ENCODE measurements at places on chromosomes 4 and X. TPM values are rescaled to one million over a fixed set of nuclear protein-coding genes. Genes with fewer than 3 reads are reported as not detected.

TMEM156 gene
- not detected for total RNA-seq

DNA sequence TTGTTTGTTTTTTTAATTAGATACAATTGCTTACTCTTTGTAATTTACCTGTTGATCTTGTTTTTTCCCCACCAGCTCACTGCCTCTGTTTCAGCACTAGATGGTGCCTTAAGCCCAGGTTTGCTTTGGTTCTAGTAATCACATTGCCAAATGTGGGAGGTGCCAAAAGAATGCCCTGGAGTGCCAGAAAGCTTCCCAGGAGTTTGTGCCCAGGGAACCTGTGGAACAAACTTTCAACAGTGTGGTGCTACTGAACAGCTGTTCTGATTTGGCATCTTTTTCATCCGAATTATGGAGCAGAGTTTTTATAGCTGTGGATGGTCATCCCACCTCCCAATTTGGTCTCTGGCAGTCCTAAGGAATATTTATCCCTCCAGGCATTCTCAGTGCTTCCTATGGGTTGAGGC is 1000.7 kb downstream of the STIM2 start:
- H3K36me3 ChIP-seq = no peaks in the 10 kb centered on the region
- peak; percentile 36 for DNase-seq
- H3K4me1 ChIP-seq = no peaks in the 10 kb centered on the region
- no peak overlapping the region for H3K27ac ChIP-seq
- H3K27me3 ChIP-seq = no peaks in the 10 kb centered on the region

DNA sequence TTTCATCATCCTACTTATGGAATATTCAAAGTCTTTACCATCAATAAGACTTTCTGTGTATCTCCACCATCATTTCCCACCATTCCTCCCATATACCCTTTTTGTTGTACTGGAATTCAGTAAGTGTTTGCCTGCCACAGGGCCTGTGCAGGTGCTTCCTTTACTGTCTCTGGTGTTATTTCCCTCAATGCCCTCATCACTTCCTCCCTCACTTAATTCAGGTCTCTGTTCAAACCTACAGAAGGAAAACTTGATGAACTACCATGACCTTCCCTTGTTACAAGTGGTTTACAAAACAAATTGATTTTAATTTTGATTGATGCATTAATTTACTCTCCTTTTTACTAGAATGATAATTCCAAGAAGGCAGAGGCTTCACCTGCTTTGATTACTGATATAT is 159.5 kb upstream of the FAT4 start:
- no peaks in the 10 kb centered on the region for H3K36me3 ChIP-seq
- no peaks in the 10 kb centered on the region for H3K4me1 ChIP-seq
- no peaks in the 10 kb centered on the region for H3K27me3 ChIP-seq
- no peak overlapping the region for H3K4me3 ChIP-seq
- DNase-seq = peak; percentile 9

QRFPR gene
- total RNA-seq = not detected

- H3K36me3 ChIP-seq = no peaks in the 10 kb centered on the region
- H3K4me1 ChIP-seq = no peaks in the 10 kb centered on the region
- no peak overlapping the region for H3K27ac ChIP-seq
- no peak overlapping the region for H3K4me3 ChIP-seq
These were observed 1877.9 kb upstream of the PCDH7 start for GRCh38 chr4:28842271-28842670.

TRIM75 gene
- not detected for total RNA-seq

DNA sequence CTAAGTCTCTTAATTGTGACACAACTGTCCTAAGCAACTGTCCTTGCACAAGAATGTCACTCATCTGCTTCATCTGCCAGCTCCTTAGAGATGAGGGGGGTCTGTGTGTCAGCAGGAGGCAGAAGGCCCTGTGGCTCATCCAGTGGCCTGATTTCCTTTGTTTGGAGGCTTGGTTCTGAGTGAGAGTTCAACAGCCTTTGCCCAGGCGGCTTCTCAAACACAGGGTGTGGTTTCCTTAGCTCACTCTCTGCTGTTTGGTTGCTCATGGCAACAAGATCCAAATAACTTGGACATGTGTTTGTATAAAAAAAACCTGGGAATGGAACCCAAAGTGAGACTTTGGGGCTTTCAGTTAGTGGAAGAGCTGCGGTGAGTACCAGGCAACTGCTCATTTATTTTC is 46.6 kb downstream of the MAP7D3 start:
- no peaks in the 10 kb centered on the region for H3K27me3 ChIP-seq
- DNase-seq = peak; percentile 82
- H3K27ac ChIP-seq = peak overlapping the region; percentile 84
- peaks cover 14% of the 10 kb centered on the region for H3K36me3 ChIP-seq
- no peak overlapping the region for H3K4me3 ChIP-seq

GRCh38 chr4:108384544-108384943 is 215.8 kb upstream of the LEF1 start:
- H3K4me3 ChIP-seq = no peak overlapping the region
- H3K27ac ChIP-seq = no peak overlapping the region
- no peaks in the 10 kb centered on the region for H3K27me3 ChIP-seq
- H3K4me1 ChIP-seq = no peaks in the 10 kb centered on the region
- H3K36me3 ChIP-seq = no peaks in the 10 kb centered on the region
- no peak for DNase-seq

DNA sequence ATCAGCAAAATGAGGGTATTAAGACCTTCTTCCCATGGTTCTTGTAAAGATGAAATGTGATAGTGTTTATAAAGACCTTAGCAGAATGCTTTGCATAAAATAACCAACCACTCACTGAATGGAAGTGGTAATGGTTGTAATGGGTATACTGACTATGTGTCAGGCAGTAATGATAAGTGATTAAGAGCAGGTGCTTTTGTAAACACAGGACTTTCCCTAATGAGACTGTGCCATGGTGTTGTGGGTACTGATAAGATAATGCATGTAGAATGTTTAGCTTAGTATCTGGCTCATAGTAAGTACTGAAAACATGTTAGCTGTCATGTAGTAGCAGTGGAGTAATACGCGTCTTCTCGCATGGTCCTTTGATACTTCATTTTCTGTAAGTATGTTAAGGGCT is 6.9 kb downstream of the LSM6 start:
- H3K27me3 ChIP-seq = no peaks in the 10 kb centered on the region
- no peak for DNase-seq
- H3K4me1 ChIP-seq = peaks cover 19% of the 10 kb centered on the region

MAGED4 gene
- 1.8 TPM for total RNA-seq

OTUD6A gene
- not detected for total RNA-seq

- DNase-seq = peak; percentile 76
- H3K4me3 ChIP-seq = no peak overlapping the region
- H3K27ac ChIP-seq = peak overlapping the region; percentile 27
- H3K27me3 ChIP-seq = no peaks in the 10 kb centered on the region
- H3K36me3 ChIP-seq = no peaks in the 10 kb centered on the region
These were observed 62.2 kb upstream of the PRPS1 start for GRCh38 chrX:107565931-107566603.

- H3K27me3 ChIP-seq = no peaks in the 10 kb centered on the region
- peaks cover 13% of the 10 kb centered on the region for H3K36me3 ChIP-seq
- H3K4me1 ChIP-seq = peaks cover 29% of the 10 kb centered on the region
- H3K27ac ChIP-seq = peak overlapping the region; percentile 85
These were observed 574 bp upstream of the MOB1B start for GRCh38 chr4:70901607-70901983.

NMU gene
- total RNA-seq = 0.92 TPM

IL2 gene
- 1.5 TPM for total RNA-seq

CFAP99 gene
- 1.4 TPM for total RNA-seq

TCEAL5 gene
- 1.7 TPM for total RNA-seq

DNA sequence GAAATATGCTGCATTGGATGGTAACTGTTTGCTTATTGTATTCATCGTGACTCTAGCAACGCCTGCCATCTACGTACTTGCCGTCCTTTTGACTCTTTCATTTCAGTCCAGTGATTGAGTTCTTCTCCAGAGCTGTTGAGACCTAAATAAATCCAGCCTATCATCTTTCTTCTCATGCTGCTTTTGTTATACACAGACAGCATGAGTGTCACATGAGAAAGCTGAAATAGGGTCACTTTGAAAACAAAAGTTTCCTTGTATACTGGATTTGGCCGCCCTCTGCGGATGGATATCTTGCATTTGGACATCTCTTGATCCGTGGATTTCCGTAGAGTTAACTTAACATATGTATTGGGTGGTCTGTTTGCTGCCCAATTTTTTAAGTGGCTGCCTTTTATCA is 67.2 kb downstream of the TMPRSS11F start:
- H3K27ac ChIP-seq = no peak overlapping the region
- no peak overlapping the region for H3K4me3 ChIP-seq
- no peaks in the 10 kb centered on the region for H3K36me3 ChIP-seq

DNA sequence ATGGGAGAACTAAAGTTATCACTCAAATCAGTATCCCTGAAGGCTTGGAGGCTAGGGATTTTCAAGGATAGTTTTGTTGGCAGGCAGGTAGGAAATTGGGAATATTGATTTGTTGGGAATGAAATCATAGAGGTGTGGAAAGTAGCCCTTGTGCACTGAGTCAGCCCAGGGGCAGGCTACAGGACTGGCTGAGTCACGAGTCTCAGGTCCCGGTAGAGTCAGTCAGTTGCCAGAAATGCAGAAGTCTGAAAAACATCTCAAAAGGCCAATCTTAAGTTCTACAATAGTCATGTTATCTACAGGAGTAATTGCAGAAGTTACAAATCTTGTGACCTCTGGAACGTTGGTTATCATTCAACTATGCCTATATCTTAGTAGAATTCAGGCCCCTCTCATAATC is 153.1 kb downstream of the GC start:
- H3K27ac ChIP-seq = no peak overlapping the region
- no peaks in the 10 kb centered on the region for H3K27me3 ChIP-seq
- no peak overlapping the region for H3K4me3 ChIP-seq
- no peaks in the 10 kb centered on the region for H3K36me3 ChIP-seq

DNA sequence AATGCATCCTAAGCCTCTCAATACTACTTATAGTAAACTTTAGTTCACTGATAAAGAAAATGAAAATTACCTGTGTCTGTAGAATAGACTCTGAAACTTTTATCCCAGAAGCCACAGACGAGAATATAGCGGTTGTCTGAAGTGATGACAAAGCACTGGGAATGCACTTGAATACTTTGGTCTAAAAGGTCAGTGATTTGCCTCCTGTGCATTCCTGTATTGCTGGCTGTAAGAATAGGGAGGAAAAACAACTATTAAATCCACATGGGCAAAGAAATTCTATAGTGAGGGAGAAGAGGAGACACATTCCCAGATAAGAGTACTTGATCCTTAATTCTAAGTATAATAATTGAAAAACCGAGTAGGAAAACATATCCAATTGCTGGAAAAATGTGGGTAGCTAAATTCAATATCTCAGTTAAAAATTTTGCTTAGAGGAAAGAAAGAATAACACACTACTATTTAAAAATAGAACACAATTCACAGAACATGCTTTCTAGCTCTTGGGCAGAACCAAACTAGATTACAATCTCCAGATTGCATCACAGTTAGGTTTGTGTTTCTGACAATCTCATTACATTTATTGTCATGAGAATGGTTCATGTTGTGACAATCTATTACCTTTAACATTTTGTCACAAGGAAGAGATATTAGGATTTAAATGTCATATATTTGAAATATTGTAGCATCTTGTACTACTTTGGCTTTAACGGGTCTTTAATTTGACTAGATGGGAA is 232.1 kb downstream of the DCLK2 start:
- DNase-seq = no peak
- peaks cover 15% of the 10 kb centered on the region for H3K36me3 ChIP-seq
- no peaks in the 10 kb centered on the region for H3K27me3 ChIP-seq

AGA gene
- 19.3 TPM for total RNA-seq

DNAAF6 gene
- total RNA-seq = not detected

FGG gene
- total RNA-seq = 3.1 TPM

DNA sequence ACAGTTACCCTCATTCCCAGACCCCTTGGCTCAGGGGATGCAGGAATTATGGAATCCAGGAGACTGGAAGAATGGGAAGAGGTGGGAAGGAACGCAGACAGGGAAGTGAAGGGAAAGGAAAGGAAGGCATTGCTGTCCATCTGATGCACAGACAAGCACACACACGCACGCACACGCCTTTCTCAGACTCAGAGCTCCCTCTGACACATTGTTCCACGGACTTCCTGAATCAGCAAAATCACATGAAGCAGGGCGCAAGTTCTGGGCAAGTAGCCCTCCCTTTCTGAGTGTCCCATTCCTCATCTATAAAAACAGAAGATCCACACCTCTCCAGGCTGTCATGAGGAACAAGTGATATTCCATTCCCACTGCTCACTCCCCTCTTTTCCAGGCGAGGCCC is 13.2 kb downstream of the IQSEC2 start:
- DNase-seq = no peak
- no peak overlapping the region for H3K4me3 ChIP-seq
- no peaks in the 10 kb centered on the region for H3K27me3 ChIP-seq
- no peaks in the 10 kb centered on the region for H3K36me3 ChIP-seq
- peaks cover under 1% of the 10 kb centered on the region for H3K4me1 ChIP-seq
- H3K27ac ChIP-seq = no peak overlapping the region

GRCh38 chr4:166165829-166166420 is 292.9 kb downstream of the TLL1 start:
- no peak overlapping the region for H3K4me3 ChIP-seq
- DNase-seq = peak; percentile 87
- H3K27me3 ChIP-seq = no peaks in the 10 kb centered on the region
- no peaks in the 10 kb centered on the region for H3K36me3 ChIP-seq
- H3K4me1 ChIP-seq = no peaks in the 10 kb centered on the region
- H3K27ac ChIP-seq = no peak overlapping the region

GRCh38 chr4:32161392-32161791 is 1441.2 kb downstream of the PCDH7 start:
- H3K27ac ChIP-seq = no peak overlapping the region
- H3K27me3 ChIP-seq = no peaks in the 10 kb centered on the region
- H3K4me1 ChIP-seq = peaks cover 4% of the 10 kb centered on the region
- H3K36me3 ChIP-seq = no peaks in the 10 kb centered on the region
- no peak overlapping the region for H3K4me3 ChIP-seq

- no peaks in the 10 kb centered on the region for H3K36me3 ChIP-seq
- H3K27me3 ChIP-seq = peaks cover 63% of the 10 kb centered on the region
- no peak for DNase-seq
- H3K27ac ChIP-seq = no peak overlapping the region
These were observed 85.5 kb upstream of the ADRA2C start for GRCh38 chr4:3680656-3681055.

GRCh38 chrX:129585691-129586090 is 45.6 kb downstream of the OCRL start:
- no peaks in the 10 kb centered on the region for H3K27me3 ChIP-seq
- no peak overlapping the region for H3K27ac ChIP-seq
- no peak for DNase-seq
- no peak overlapping the region for H3K4me3 ChIP-seq

LRP2BP gene
- 0.58 TPM for total RNA-seq

GRCh38 chr4:26568446-26568994 is 15.4 kb upstream of the TBC1D19 start:
- no peaks in the 10 kb centered on the region for H3K4me1 ChIP-seq
- no peak for DNase-seq
- H3K27me3 ChIP-seq = no peaks in the 10 kb centered on the region
- no peak overlapping the region for H3K27ac ChIP-seq
- no peak overlapping the region for H3K4me3 ChIP-seq

DNA sequence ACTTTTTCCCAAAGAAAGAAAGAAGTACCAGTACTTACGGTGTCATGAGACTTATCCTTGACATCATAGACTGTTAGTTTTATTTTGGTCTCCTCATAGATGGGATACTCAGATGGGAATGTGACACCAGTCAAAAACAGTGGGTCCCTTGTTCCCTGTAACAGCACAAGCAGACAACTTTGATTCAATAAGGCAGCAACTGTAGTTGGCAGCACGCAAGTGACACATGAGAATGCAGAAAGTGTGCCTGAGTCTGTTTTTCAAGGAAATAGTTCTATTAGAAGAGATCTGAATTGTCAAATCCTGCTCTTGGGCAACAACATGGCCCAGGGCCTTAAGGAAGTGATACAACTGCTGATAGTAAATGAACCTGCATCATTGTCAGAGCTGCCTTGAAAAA is 443.2 kb downstream of the INPP4B start:
- H3K27me3 ChIP-seq = no peaks in the 10 kb centered on the region
- DNase-seq = no peak
- H3K27ac ChIP-seq = peak overlapping the region; percentile 57
- H3K36me3 ChIP-seq = no peaks in the 10 kb centered on the region
- peaks cover 52% of the 10 kb centered on the region for H3K4me1 ChIP-seq

CCSER1 gene
- total RNA-seq = 5.4 TPM

All from stomach (tissue), 19 donors.